ENCODE measurements at places on chromosomes 5 and 9. TPM values are rescaled to one million over a fixed set of nuclear protein-coding genes. Genes with fewer than 3 reads are reported as not detected.

The FOXI1 gene
- total RNA-seq: not detected

The MINAR2 gene
- total RNA-seq: not detected

The PCDHGA5 gene
- 0.18 TPM for total RNA-seq

The LRRC19 gene
- total RNA-seq: not detected

The PDGFRB gene
- total RNA-seq: 0.13 TPM

The ANKRD18A gene
- 12.2 TPM for total RNA-seq

The SLC4A9 gene
- total RNA-seq: not detected

The CANX gene
- total RNA-seq: 334 TPM

The BARHL1 gene
- not detected for total RNA-seq

The SLC34A3 gene
- total RNA-seq: not detected

The IGFBPL1 gene
- 2.4 TPM for total RNA-seq

Data from A549 treated with ZK216348 at 1 μM for 4 hours (cell line).